ENCODE measurements at places on chromosomes 4 and X.
A peak's percentile ranks its signal among the peaks of the same experiment; 100 is the strongest.

DNA sequence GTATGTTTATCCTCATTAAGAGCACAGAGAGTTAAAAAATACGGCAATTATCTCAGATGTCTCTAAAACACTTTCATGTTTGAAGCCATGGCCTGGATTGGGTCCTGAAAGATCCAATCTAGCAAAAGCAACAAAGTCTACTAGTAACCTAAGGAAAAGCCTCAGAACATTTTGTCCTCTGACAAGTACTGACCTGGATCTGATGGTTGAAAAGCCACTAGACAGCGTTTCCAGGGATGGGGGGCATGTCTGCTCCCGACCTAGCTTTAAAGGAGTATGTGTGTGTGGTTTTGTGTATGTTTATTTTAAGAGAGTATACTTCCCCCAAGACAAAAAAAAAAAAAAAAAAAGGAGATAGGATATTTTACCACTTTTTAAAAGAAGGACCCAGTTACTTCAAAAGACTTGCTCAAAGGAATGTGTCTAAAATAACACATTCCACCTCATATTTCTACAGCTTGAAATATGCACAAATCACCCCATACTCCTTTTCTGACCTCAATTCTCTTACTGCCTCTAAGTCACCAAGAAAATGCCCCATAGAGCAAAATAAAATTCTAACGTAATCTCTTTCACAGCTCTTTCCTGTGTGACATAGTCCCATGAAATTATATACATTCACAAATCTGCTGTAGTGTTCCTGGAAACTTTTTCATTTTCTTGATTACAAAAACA lies 189.0 kb upstream of the TTC29 start:
- DNase-seq, result no peak

DNA sequence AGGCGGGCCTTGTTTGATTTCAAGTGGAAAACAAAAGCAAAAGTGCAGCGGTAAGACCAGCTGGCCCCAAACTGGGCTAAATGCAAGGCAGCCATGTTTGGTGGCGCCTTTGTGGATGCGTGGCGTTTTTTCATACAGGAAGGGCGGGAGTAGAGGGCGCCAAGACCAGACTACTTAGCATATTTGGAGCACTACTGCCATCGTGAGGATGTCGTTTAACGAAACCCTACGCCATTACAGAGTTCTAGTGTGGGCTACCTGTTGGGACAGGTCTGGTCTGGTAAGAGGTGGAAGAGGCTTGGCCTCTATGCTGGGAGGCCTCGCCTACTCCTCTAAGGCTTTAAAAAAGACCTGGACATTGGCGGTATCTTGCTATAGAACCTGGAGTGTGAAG lies 230.7 kb upstream of the STK26 start:
- DNase-seq, result no peak

GRCh38 chrX:69152417-69152841 lies 12.8 kb downstream of the PJA1 start:
- DNase-seq, result no peak

DNA sequence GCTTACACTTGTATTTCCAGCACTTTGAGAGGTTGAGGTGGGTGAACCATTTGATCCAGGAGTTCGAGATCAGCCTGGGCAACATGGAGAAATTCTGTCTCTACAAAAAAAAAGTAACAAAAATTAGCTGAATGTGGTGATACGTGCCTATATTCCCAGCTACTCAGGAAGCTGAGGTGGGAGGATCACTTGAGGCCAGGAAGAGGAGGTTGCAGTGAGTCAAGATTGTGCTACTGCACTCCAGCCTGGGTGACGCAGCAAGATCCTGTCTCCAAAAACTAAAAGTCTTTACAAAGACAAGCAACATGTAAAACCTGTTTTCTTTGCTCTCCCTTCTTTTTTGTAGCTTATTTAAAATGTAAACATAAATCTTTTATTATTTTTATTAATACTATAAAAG lies 1156.1 kb downstream of the FAT4 start:
- peak; percentile 24 for DNase-seq

DNA sequence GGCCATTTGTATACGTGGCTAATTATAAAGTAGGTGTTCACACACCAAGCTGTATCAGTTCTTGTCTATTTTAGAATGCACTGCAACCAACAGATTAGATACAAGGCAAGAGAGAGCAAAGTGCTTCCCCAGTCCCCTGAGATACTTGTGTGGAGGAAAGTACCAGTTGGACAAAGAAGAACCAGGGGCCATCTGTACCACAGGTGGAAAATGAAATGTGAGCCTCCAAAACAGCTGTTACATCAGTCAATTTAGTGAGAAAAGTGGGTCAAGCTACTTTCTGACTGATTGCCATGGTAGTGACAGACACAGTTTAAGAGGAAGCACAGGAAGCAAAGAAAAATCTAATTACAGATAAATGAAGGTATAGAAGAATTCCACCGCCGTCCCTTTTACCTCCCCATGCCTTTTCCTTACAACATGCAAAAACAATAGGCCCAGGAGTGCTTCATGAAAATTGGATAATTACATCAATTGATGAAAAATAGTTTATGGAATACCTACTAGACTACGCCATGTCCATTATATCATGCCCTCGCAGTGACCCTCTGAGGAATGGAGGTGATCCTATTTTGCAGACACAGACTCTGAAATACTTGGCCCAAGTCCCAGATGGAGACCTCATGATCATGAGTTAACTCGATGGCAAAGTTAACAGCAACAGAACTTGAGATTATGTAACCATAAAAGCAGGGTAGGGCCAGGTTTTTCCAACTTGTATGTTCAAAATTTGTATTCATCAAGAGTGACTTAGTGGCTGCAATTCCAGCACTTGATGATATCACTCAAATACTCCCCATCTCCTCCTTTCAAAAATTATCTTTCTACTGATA lies 15.8 kb downstream of the SMPX start:
- peak; percentile 34 for DNase-seq

DNA sequence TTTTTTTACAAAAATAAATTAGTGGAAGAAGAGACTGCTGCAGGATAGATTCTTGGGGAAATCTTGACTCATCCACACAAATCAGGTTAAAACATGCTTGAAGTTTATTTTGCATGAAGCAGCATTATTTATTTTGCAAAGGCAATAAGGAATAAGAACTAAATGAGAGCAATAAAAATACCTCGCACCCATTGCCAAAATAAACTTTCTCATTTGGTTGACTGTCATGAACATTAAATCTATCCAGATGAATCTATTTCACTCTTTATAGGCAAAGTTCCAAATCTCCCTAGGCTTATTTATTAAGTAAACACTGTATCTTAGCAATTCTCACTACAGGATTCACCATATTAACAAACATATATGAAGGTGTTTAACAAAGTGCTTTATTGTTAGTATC lies 58.9 kb downstream of the HOPX start:
- no peak for DNase-seq

DNA sequence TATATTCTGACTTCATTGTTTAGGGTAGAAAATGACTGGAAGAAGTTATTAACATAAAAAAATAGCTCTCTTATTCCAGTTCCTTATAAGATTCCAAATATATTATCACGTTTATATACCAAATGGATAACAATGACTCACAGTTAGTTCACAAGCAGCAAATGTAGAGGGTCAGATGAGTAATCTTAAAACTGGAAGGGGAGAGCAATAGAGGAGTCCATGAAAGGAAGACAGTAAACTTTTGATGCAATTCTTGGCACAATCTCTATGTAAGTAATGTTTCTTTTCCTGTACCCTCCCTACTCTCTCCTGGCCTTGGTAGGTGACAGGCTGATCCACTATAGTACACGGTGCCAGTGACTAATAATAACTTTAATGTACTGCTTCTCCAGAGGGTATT lies 259.0 kb upstream of the TRPC5 start:
- no peak for DNase-seq

- DNase-seq, result no peak
Measured at GRCh38 chr4:17126321-17126966, 228.0 kb upstream of the LDB2 start.

GRCh38 chr4:107734120-107734519 lies 14.1 kb upstream of the PAPSS1 start:
- no peak for DNase-seq

DNA sequence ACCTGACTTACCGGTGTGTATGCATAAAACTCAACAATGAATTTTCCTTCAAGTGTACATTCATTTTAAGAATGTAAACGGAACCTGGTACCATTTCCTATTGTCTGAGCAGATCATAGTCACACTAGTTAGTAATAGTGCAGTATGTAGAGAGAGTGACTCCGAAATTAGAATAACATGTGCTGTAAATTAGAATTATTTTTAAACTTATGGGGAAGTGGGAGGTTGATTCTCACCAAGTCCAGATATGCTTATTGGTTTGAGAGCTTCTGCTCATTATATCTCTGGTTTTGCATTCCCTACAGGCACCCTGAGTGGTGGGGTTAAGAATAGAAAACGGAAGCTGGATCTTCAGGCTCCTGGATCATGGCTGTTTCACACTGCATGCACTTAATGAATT lies 39.6 kb downstream of the KLF3 start:
- no peak for DNase-seq

- DNase-seq, result peak; percentile 55
Measured at GRCh38 chrX:20361081-20361889, 94.6 kb upstream of the RPS6KA3 start.

GRCh38 chr4:41528512-41529205 lies 9.3 kb upstream of the LIMCH1 start:
- no peak for DNase-seq

DNA sequence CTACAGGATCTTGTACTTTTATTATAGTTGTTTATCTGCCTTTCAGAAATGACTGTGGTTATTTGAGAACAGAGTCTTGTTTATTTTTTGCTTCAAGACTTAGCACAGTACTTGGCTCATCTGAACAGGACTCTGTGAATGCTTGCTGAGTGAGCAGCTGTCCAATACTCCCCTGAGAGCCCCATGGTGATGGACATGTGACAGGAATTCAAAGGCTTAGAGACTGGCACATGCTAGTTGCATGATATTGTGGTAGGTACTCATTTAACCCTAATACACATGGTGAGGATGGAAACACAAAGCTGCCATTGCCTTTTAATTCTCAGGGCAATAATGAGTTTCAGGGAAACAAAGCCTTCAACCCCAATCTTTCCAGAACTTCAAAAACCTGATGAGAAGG lies 97.3 kb downstream of the GEMIN8 start:
- no peak for DNase-seq

DNA sequence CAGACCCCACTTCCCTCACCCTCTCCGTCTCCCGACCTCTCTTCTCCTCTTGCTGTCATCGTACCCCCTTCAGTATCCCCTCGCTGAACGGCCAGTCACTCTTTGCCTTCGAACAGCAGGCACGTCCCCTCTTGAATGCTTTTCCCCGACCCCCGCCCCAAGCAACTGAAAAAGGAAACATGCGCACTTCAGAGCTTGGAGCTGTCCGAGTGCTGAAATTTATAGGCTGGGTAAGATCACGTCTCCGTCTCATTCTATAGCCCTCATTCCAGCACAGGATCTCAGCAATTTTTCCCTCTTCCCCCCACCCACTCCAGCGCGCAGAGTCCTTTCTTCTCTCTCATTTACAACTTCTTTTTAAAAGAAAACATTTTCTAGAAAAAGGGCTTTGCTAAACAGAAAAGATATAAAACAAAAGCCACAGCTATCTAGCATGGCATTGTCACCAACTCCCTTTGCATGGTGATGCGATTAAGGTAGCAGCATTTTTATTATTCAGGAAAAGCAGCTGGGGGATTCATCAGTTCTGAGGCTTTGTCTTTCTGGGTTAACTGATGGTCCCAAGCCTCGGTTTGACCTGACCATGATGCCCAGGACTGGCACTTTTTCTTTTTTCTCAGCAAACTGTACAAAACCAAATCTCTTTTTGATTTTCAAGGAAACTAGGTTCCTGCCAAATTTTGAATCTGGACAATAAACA lies at the start of gene GLRA2:
Gene GLRA2, plus strand, starts transcription at position 247 of the 700 bp plus-strand sequence. CDS start 522 bp downstream, outside the sequence.
- DNase-seq, result peak; percentile 20

GRCh38 chr4:147724468-147725201 lies 7.3 kb upstream of the ARHGAP10 start:
- no peak for DNase-seq

GRCh38 chrX:140091125-140091886 lies 126.0 kb upstream of the CXorf66 start:
- DNase-seq, result no peak

DNA sequence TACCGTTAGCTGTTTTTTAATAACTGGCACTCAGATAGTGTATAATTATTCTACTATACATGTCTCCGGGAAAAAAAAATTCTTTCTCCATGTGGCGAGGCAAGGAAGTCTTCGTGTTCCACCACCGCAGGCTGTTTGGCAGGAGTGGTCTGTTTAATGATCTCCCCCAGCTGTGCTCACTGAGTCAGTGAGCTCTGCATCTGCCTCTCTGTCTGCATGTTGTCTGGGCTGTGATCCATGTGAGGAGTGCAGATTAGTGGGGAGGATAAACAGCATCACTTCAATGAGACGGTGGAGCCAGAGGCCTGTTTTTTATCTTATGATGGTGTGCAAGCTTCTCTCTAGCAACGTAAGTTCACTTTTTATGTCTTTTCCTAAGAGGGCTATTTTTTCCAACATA lies 69.8 kb downstream of the RPS3A start:
- DNase-seq, result peak; percentile 95

DNA sequence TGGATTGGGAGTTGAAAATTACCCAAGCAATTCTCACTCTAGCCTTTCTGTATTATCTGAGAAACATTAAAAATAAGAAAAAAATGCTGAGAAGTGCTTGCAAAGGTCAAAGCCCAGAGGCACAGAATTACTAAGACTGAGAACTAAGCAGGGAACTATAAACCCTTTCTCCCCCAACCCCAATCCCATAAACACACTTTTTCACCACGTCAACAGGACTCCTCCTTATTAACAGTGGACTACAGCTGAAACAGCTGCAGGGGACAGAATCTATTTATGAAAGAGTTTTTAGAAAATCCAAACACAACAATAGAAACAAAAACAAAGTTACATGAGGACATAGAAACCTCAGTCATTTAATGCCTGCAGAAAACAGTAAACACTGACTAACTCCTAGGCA lies 984.1 kb downstream of the TRAM1L1 start:
- DNase-seq, result no peak

DNA sequence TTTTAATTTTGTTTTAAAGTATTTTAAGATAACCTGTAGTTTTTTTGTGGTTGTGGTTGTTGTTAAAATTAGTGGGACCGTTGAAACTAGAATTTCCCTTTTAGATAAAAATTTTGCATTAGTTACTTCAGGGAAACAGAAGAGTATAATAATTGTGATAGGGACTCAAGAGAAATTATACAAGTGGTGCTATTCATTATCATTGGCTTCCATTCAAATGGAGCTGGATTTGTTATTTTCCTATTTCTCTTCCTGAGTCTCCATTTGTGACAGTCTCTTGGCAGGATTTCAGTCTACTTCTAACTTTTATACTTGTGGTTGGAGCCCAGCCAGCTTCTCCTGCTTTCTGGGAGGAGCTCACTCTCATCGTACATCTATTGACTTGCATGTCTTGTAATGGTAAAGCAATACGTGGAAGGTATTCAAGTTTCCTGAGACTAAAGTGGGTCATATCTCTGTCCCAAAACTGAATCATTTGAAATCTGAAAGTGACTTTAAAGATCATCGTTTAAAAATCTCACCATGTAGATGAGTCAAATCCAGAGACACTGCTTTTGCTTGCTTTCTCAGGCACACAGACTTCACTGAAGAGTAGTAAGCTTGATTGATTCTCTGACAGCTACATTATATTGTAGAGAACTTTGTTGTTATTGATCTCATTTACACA lies 155.8 kb downstream of the RPA4 start:
- DNase-seq, result peak; percentile 50

GRCh38 chr4:48570646-48571220 lies 80.7 kb downstream of the ZAR1 start:
- peak; percentile 5 for DNase-seq

GRCh38 chrX:16638533-16638932 lies 11.4 kb upstream of the S100G start:
- DNase-seq, result no peak

GRCh38 chr4:154516318-154517029 lies 24.9 kb upstream of the DCHS2 start:
- DNase-seq, result no peak

Measured in cardiac fibroblast (primary cell).